Right renal cortex interstitium (tissue), 3 donors: ENCODE measurements at places on chromosomes 4 and X.

DNA sequence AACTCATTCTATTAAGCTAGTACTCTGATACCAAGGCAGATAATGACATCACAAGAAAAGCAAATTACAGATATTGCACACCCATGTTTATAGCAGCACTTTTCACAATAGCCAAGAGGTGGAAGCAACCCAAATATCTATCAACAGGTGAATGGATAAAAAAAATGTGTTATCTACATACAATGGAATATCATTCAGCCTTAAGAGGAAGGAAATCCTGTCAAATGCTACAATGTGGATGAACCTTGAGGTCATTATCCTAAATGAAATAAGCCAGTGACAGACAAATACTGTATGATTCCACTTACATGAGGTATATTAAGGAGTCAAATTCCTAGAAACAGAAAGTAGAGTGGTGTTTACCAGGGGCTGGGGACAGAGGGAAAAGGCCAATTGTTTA is 14.3 kb downstream of the FABP2 start:
- DNase-seq = no peak

GRCh38 chr4:143253166-143253565 is 68.4 kb downstream of the USP38 start:
- DNase-seq = no peak

- DNase-seq = no peak
Observed at GRCh38 chr4:145565328-145565727, 53.9 kb upstream of the MMAA start.

GRCh38 chrX:85941275-85941674 is 106.1 kb downstream of the CHM start:
- no peak for DNase-seq

DNA sequence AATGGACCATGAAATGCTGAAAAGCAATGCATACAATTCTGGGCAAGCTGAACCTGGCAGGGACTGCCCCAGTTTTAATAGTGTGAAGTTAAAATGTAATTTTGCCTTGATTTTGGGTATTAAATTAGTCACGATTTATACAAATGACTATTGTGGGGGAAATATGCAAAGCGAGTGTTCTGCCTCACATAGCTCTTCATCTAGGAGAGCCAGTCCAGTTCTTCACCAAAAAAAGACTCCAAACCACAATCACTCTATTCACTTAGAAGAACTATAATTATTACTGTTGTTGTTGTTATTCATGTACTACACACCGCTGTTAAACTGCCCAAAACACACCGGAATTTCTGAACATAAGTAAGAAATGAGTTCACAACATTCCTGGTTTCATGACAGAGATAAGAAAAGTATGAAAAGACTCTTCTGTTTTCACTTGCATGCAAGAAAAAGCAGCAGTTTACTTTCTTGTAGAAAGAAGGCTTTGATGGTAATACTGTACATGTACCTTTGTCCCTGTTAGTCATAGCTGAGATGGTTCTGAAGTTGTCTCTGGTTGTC is 101.9 kb downstream of the QRFPR start:
- no peak for DNase-seq

- no peak for DNase-seq
Observed at GRCh38 chr4:126591583-126591982, 1041.2 kb upstream of the INTU start.

GRCh38 chr4:1195109-1195671 is 22.8 kb upstream of the SPON2 start:
- DNase-seq = no peak
